ENCODE measurements at places on chromosomes 6 and 20.

- H3K36me3 ChIP-seq: no peaks in the 10 kb centered on the region
- H3K27me3 ChIP-seq: no peaks in the 10 kb centered on the region
- DNase-seq: no peak
- no peak overlapping the region for H3K4me3 ChIP-seq
- no peaks in the 10 kb centered on the region for H3K4me1 ChIP-seq
- H3K27ac ChIP-seq: no peak overlapping the region
Measured at GRCh38 chr6:166907871-166908806, 48.2 kb downstream of the RNASET2 start.

DNA sequence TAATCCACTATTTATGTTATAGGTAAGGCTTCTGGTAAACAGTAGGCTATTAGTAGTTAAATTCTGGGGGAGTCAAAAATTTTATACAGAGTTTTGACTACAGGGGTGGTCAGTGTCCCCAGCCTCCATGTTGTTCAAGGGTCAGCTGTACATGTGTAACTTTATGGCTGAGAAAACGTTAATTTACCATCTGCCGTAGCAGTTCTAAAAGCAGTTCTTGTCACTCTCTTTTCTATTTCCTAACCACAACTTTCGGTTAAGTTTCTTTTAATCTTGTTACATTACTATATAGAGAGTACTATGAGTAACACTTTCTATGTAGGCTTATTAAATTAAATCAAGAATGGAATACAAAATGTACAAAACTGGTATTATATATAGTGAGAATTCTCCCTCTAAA is 21.6 kb upstream of the KIF6 start:
- no peaks in the 10 kb centered on the region for H3K4me1 ChIP-seq
- no peak overlapping the region for H3K4me3 ChIP-seq
- DNase-seq: peak; percentile 29
- no peaks in the 10 kb centered on the region for H3K36me3 ChIP-seq
- no peak overlapping the region for H3K27ac ChIP-seq

- no peak overlapping the region for H3K4me3 ChIP-seq
- H3K27me3 ChIP-seq: no peaks in the 10 kb centered on the region
- H3K27ac ChIP-seq: no peak overlapping the region
- H3K4me1 ChIP-seq: peaks cover 30% of the 10 kb centered on the region
- no peaks in the 10 kb centered on the region for H3K36me3 ChIP-seq
Measured at GRCh38 chr6:56804996-56805395, 149.9 kb upstream of the BEND6 start.

DNA sequence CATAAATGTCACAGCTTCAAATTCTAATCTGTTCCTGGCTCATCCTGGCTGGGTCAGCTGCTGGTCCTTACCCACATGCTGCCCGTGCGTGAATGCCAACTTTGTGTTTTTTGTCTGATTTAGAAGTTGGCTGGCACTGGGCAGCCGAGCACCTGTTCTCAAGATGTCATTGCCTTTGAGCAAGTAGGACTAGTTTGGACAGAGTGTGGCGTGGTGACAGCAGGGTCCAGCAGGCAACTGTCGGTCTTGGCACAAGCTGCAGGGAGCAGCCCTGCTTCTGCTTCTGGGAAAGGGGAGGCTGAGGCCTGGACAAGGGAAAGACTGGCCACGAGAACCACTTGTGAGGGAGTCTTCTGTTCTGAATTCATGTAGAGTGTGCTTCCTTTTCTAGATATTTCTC is 26.4 kb upstream of the ADRM1 start:
- no peaks in the 10 kb centered on the region for H3K36me3 ChIP-seq
- no peaks in the 10 kb centered on the region for H3K27me3 ChIP-seq
- H3K4me1 ChIP-seq: no peaks in the 10 kb centered on the region
- no peak overlapping the region for H3K27ac ChIP-seq

GRCh38 chr6:130189531-130190397 is 33.0 kb downstream of the SAMD3 start:
- H3K27me3 ChIP-seq: no peaks in the 10 kb centered on the region
- no peak for DNase-seq
- no peaks in the 10 kb centered on the region for H3K36me3 ChIP-seq
- no peaks in the 10 kb centered on the region for H3K4me1 ChIP-seq
- no peak overlapping the region for H3K27ac ChIP-seq

- H3K36me3 ChIP-seq: no peaks in the 10 kb centered on the region
- H3K27me3 ChIP-seq: no peaks in the 10 kb centered on the region
- no peak overlapping the region for H3K27ac ChIP-seq
- H3K4me1 ChIP-seq: peaks cover 62% of the 10 kb centered on the region
- DNase-seq: peak; percentile 80
Measured at GRCh38 chr20:17898548-17898994, 70.0 kb downstream of the SNX5 start.

GRCh38 chr20:44231193-44231592 is 15.9 kb upstream of the GDAP1L1 start:
- H3K36me3 ChIP-seq: no peaks in the 10 kb centered on the region
- H3K27me3 ChIP-seq: no peaks in the 10 kb centered on the region
- no peak overlapping the region for H3K4me3 ChIP-seq

DNA sequence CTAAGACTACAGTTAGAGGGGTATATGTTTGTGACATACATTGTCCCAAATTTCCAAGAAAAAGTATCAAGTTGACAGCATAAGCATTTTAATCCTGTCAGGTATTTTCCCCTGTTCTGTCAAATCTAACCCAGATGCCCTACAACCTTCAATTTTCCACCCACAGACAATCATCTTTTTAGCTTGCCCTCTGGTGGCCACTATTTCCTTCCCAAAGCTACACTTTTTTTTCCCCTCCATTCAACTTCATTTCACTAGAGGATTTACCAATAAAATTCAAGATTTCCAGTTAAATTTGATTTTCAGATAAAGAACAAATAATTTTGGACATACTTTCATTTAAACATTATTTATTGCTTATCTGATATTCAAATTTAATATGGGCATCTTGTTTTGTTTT is 286.6 kb downstream of the TENT5A start:
- H3K36me3 ChIP-seq: no peaks in the 10 kb centered on the region
- H3K27me3 ChIP-seq: no peaks in the 10 kb centered on the region
- no peaks in the 10 kb centered on the region for H3K4me1 ChIP-seq
- H3K27ac ChIP-seq: no peak overlapping the region
- DNase-seq: peak; percentile 17

GRCh38 chr20:50594231-50594590 is 84.0 kb downstream of the PTPN1 start:
- no peak overlapping the region for H3K27ac ChIP-seq
- no peak overlapping the region for H3K4me3 ChIP-seq
- peaks cover 5% of the 10 kb centered on the region for H3K27me3 ChIP-seq
- peaks cover 5% of the 10 kb centered on the region for H3K4me1 ChIP-seq
- DNase-seq: no peak
- no peaks in the 10 kb centered on the region for H3K36me3 ChIP-seq

GRCh38 chr6:122683989-122684651 is 73.9 kb downstream of the PKIB start:
- no peaks in the 10 kb centered on the region for H3K27me3 ChIP-seq
- H3K36me3 ChIP-seq: no peaks in the 10 kb centered on the region
- no peak overlapping the region for H3K4me3 ChIP-seq
- DNase-seq: no peak

- H3K27me3 ChIP-seq: no peaks in the 10 kb centered on the region
- no peaks in the 10 kb centered on the region for H3K36me3 ChIP-seq
- no peak overlapping the region for H3K27ac ChIP-seq
- no peaks in the 10 kb centered on the region for H3K4me1 ChIP-seq
- no peak overlapping the region for H3K4me3 ChIP-seq
- DNase-seq: no peak
Measured at GRCh38 chr6:107237992-107238660, 122.8 kb upstream of the BEND3 start.

DNA sequence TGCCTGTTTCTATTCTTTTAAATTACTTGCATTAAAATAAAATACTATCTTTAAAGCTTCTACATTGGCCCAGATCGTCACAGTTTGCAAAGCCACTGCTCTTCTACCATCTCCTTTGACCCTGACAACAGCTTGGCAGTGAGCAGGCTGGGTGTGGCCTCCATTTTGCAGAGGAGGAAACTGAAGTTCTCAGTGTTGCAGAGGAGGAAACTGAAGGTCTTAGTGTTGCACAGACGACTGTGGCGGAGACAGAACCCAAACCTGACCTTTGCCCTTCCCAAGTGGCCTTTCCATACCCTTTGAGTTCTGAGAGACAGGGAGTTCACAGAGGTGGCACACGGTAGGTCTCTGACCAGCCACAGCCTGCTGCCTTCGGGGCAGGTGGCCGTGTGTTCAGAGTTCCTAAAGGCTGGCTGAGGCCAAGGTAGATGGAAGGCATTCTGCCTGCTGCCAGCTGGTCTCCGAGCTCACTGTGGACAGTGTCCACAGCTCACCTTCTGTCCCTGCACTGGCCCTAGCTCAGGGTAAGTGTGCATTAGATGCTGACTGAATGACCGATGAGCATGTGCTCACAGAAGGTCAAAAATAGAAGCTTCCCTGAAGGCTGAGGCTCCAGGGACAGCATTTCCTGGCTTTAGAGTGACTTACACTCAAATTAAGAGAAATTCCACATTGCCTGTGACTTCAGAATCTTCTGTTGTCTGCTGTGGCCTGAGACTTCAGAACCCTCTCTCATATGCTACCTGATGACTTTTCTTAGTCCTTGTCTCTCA is 113.5 kb upstream of the SLC24A3 start:
- no peaks in the 10 kb centered on the region for H3K36me3 ChIP-seq
- DNase-seq: no peak

DNA sequence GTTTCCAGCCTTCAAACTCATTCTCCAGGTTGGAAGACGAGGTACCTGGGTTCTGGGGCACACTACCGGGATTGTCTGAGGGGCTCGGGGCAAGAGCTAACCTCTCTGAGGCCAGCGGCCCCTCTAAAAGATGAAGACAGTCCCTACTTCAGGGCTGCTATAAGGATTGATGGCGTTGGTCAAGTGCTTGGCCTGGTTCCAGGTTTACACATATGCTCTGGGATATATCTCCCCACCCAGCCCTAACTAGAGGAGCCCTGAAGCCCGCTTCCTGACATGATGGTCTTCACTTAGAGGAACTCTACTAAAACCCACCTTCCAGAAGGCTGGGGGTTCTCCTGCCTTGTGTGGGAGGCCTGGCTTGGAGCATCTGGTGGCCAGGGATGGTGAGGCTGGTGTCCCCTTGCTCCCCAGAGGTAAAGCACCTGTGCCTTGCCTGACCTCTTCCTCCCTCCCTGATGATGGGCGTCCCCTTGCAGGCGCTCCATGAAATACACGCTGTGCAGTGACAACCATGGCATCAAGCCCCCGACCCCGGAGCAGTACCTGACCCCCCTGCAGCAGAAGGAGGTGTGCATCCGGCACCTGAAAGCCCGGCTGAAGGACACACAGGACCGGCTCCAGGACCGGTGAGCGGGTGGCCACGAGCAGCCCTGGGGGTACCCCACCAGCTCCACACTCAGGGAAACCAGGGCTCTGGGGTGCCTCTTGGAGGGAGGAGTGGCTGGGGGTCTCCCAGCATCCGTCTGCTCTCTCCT is 28.7 kb downstream of the SDCBP2 start:
- no peaks in the 10 kb centered on the region for H3K36me3 ChIP-seq
- H3K27me3 ChIP-seq: no peaks in the 10 kb centered on the region
- no peak for DNase-seq
- H3K4me1 ChIP-seq: no peaks in the 10 kb centered on the region
- H3K4me3 ChIP-seq: no peak overlapping the region
- H3K27ac ChIP-seq: no peak overlapping the region

GRCh38 chr20:35828916-35829315 is 57.1 kb downstream of the PHF20 start:
- no peaks in the 10 kb centered on the region for H3K36me3 ChIP-seq
- no peaks in the 10 kb centered on the region for H3K27me3 ChIP-seq
- H3K4me1 ChIP-seq: no peaks in the 10 kb centered on the region
- DNase-seq: no peak

DNA sequence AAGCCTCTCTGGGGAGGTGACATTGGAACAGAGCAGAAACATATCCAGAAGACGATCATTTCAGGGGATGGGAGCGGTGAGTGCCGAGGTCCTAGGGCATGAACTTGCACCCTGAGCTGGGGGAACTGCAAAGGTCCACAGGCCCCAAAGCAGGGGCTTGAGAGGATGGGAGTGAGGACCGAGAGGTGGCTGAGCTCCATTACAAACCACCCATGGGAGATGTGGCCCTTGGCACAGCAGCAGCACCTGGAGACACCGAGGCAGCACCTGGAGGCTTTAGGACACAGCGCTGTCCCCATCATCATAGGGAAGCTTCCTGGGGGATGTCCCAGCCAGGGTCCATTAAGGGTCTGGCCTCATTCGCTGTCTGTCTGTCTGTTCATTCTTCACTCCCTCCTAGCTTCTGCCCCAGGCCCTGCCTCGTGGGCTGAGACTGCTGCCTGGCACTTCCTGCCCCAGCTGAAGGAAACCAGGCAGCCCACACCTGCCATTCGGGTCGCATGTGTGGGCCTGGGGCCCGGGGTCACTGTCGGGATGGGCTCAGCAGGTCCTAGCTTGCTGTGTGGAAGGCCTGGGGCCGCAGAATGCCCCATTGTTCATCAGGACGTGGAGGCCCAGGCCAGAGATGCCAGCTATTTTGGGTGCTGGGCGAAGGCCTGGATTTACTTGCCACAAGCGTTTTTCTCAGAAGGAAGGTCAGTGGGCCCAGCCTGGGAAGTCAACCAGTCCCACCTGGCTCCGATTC is 42.8 kb upstream of the STX16 start:
- no peaks in the 10 kb centered on the region for H3K36me3 ChIP-seq
- H3K4me3 ChIP-seq: no peak overlapping the region
- H3K27me3 ChIP-seq: peaks cover 98% of the 10 kb centered on the region

- H3K27ac ChIP-seq: no peak overlapping the region
- no peaks in the 10 kb centered on the region for H3K27me3 ChIP-seq
- peak; percentile 12 for DNase-seq
- no peak overlapping the region for H3K4me3 ChIP-seq
- H3K4me1 ChIP-seq: no peaks in the 10 kb centered on the region
- H3K36me3 ChIP-seq: no peaks in the 10 kb centered on the region
Measured at GRCh38 chr6:166907373-166907841, 48.9 kb downstream of the RNASET2 start.

- no peak overlapping the region for H3K4me3 ChIP-seq
- no peaks in the 10 kb centered on the region for H3K36me3 ChIP-seq
- no peaks in the 10 kb centered on the region for H3K4me1 ChIP-seq
- no peak for DNase-seq
- no peak overlapping the region for H3K27ac ChIP-seq
Measured at GRCh38 chr6:153012856-153013255, 10.3 kb upstream of the MTRF1L start.

DNA sequence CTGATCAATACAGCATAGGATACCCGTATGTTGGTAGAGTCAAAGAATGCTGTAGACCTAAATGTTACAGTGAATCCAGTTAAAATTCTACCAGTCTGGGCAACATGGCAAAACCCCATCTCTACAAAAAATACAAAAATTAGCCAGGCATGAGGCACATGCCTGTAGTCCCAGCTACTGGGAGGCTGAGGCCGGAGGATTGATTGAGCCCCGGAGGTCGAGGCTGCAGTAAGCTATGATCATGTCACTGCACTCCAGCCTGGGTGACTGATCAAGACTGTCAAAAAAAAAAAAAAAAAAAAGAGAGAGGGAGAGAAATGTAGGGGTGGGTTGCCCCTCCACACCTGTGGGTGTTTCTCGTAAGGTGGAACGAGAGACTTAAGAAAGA is 167.5 kb downstream of the SLC16A10 start:
- DNase-seq: no peak
- no peaks in the 10 kb centered on the region for H3K4me1 ChIP-seq
- H3K27me3 ChIP-seq: no peaks in the 10 kb centered on the region
- H3K27ac ChIP-seq: no peak overlapping the region
- H3K4me3 ChIP-seq: no peak overlapping the region

GRCh38 chr6:63708631-63709030 is 73.0 kb downstream of the PHF3 start:
- no peak for DNase-seq
- H3K4me1 ChIP-seq: peaks cover 12% of the 10 kb centered on the region
- H3K36me3 ChIP-seq: peaks cover 13% of the 10 kb centered on the region

GRCh38 chr6:3341467-3341866 is 82.7 kb downstream of the PSMG4 start:
- no peak for DNase-seq
- H3K4me1 ChIP-seq: peaks cover 15% of the 10 kb centered on the region
- no peaks in the 10 kb centered on the region for H3K36me3 ChIP-seq
- H3K4me3 ChIP-seq: no peak overlapping the region

Data from MM.1S (cell line).